ENCODE measurements at places on chromosomes 5 and 9.

DNA sequence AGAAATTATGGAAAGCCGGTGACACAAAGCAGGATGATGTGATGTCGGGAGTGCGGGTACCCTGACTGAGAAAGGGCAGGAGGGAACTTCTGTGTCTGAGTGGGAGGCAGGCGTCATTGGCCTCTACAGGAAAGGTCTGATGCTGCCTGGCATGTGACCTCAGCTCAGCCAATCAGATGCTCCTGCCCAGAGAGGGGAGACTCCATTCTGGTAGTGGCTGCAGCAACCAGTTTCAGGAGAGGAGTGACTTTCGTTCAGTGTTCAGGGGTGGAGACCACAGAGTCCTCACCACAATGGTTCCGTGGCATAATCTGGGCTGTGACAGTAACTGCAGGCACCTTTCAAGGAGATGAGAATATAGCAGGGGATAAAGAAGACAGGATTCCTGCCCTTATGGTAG is 6.7 kb upstream of the SFXN1 start:
- peak; percentile 67 for DNase-seq

- no peak for DNase-seq
Observed at GRCh38 chr9:133694686-133695085, 43.5 kb downstream of the SARDH start.

- no peak for DNase-seq
Observed at GRCh38 chr9:111842313-111842712, 47.6 kb upstream of the SHOC1 start.

- DNase-seq, result no peak
Observed at GRCh38 chr5:172730222-172730621, 40.8 kb downstream of the DUSP1 start.

DNA sequence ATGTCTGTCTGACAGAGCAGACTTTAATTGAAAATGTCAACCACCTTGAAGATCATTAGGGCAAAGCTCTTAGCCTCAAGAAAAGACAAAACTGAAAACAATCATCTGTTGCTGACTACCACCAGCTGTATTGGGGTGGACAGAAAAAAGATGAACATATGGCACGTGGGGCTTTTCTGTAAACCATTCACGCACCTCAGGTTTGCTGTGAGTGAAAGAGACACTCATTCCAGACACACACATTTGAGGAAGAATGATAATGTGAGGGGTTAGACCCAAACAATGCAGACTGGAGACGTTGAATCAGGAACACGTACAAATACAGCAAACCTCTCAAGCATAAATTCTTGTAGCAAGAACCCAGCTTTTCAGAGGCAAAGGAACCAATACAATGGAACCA is 158.7 kb downstream of the EBF1 start:
- DNase-seq, result no peak

DNA sequence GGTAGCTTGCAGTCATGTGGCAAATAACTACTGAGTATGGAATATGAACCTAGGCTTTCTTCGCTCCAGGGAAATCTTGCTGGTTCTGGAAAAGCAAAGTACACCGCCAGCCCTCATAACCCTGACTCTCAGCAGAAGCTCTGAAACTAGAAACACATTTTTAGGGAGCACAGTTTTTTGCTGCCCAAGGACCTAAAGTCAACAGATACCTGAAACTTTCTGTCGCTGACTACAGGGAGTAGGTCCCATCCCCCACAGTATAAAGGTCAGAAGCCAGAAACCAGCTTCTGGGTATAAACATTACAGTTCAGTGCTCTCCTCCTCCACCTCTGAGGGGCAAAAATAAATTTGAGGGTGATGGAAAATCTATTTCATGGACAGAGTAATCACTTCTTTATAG is 3.0 kb downstream of the ATOX1 start:
- no peak for DNase-seq

DNA sequence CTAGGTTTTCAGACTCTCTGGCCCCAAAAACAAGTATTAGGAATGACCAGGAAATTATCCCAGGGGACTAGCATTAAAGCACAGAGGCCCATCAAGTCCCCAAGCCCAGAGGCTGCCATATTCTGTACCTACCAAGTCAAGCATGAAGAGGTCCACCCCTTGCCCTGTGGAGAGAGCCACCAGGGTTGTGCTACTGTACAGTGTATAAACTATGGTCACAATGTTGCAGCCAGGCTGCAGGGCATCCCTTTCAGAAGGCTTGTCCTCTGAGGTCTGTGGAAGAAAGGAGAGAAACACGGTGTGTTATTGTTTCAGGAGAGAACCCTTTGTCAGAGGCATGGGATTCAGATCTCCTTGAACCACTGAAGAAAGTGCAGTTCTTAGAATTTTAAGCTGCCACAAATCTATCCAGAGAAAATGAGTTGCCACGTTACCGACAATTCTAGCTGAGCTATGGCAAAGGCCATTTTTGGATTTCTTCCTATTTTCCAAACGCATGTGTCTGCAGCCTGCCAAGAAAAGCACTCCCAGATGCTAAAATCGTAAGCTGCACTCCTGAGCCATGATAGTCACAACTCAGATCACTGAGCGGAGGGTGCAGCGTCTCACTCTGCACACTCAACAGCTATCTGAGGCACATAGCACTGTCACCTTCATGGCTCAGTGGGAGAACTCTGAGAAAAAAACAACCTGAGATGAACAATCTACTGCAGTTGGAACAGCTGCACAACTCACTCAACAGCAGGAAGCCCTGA is 45.5 kb upstream of the SPATA31E1 start:
- DNase-seq, result no peak

DNA sequence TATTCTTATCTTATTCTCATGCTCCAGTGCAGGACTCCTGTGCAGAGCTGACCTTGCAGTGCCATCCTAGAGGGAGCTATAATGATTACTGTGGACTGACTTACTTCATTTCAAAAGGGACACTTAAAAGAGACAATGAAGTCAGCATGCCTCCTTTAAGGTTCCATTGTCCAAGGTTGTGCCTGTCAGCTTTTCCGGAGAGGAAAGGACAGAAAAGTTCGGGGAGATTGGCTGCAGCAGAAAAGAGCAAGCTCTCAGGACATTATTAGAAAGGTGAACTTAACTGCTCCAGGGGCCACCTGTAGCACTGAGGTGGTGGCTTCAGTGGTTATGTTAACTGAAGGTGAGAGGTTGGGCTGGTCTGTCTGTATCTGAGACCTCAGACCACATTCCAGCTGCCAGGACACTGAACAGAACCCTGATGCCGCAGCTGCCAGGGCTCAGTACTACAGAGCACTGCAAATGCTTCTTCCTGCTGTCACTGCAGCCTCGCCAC is 112.9 kb downstream of the ST8SIA4 start:
- no peak for DNase-seq

- no peak for DNase-seq
Observed at GRCh38 chr9:90774682-90775081, 26.9 kb upstream of the SYK start.

DNA sequence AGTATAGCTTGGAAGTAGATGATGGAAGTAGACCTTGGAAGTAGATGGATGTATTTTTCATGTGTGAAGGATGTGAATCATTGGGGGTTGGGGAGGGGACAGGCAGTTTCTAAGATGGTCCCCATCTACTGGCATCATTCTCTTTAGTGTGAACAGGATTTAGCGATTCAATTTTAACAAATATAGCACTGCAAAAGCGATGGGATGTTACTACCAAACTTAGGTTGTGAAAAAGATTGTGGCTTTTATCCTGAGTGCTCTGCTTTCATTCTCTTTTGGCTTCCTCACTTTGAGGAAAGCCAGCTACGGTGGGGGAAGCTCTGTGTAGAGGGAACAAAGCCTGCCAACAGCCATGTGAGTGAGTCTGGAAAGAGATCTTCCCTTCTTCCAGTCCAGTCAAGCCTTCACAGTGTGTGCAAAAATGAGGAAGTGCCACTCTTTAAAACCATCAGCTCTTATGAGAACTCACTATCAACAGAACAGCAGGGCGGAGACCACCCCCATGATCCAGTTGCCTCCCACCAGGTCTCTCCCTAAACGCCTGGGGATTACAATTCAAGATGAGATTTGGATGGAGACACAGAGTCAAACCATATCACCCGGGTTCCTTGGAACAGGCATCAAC is 441.4 kb downstream of the SH3GL2 start:
- no peak for DNase-seq

GRCh38 chr5:122081541-122081940 is 3.5 kb upstream of the LOX start:
- no peak for DNase-seq

GRCh38 chr9:84226126-84226525 is 114.4 kb downstream of the SLC28A3 start:
- no peak for DNase-seq

DNA sequence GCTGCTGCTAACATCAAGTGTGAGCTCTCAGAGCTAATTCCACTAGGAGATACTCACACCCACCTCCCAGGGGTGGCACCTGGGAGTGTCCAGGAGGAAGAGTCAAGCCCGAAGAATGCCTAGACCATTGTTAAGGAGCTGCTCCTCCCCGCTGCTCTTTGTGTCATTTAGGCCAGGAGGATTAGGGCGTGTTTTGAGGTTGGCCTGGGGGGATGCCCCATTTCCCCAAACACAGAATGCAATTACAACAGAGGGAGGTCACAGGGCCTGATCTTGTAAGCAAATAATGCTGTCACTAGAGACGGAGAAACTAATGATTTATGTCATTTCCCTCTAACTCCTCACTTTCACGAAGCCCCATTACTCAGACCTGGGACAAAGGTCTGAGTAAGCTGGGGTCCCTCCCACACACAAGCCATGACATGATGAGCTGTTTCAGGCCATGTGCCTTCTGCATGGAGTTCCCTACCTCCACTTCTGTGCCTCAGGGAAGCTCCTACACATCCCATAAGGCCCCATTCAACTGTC is 312.5 kb downstream of the ACTL7B start:
- no peak for DNase-seq

DNA sequence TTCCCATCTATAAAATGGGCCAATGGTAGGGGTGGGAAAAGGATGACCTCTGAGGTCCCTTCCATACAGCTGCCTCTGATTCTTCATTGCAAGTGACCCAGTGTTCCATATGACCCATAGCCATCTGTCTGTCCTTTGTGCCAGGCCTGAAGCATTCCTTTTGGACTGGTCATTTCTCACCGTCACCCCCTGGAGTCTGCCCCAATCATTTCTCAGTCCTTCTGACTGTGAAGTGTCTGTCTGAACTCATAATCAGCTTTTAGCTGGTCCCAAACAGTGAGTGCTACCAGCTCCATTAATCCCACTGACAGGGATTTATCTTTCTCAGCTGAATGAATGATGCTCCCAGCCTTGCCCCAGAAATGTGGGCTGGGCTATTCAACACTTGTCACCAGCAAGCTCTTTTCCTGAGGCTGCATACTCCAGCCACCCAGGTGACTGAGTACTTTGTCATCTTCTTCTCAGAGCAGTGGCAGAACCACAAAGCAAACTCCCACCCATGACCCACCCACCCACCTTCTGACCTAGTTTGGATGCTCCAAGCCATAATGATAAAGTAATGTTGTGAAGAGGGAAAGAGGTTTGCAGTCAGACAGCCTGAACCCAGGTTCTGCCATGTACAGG is 37.4 kb downstream of the KCNIP1 start:
- no peak for DNase-seq

GRCh38 chr5:135850231-135850630 is 15.8 kb downstream of the SLC25A48 start:
- DNase-seq, result no peak

GRCh38 chr9:114187827-114188226 is 32.5 kb downstream of the COL27A1 start:
- DNase-seq, result no peak

- DNase-seq, result no peak
Observed at GRCh38 chr9:126001581-126002225, 254.5 kb downstream of the PBX3 start.

DNA sequence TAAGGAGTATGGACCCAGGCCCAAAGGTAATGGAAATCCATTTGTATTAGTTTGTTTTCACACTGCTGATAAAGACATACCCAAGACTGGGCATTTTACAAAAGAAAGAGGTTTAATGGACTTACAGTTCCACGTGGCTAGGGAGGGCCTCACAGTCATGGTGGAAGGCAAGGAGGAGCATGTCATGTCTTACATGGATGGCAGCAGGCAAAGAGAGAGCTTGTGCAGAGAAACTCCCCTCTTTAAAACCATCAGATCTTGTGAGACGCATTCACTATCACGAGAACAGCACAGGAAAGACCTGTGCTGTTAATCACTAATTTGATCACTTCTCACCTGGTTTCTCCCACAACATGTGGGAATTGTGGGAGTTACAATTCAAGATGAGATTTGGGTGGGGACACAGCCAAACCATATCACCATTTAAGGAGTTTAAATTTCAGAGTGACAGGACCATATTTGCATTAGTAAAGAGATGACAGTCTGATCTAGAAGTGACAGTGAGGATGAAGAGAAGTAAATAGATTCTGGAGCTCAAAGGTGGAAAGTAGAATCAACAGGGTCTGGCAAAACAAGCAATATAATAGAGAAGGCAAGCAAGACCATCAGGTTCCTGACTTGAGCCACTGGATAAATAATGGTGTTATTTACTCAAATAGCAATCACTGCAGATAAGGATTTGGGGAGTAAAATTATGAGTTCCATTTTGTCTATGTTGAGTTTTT is 7.5 kb upstream of the FAM169A start:
- no peak for DNase-seq

DNA sequence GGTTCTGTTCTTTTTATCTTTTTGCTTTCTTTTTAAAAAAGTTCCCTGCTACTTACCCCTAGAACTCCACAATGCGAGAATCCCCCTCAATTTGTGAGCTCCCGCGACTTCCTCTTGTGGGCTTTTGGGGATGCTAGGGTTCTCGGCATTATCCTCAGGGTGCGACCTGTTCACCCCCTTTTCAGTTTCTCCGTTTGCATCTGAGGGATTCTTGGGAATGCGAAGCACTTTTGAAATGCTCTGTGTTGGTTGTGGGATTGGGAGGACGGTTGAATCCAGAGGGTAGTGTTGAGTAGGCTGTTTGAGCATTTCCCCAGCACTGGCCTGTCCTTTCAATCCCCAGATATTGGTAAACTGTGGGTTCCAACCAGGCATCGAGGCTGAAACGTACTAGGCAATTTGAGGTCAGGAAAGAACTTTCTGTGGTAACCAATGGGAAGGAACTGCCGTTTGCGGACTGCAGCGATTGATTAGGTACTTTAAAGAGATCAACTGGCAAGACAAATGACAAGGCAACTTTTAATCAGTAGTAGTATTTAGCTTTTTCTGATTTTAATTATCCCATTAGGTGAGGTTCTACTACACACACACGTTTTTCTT is 415 bp downstream of the XRCC4 start:
- peak; percentile 10 for DNase-seq

DNA sequence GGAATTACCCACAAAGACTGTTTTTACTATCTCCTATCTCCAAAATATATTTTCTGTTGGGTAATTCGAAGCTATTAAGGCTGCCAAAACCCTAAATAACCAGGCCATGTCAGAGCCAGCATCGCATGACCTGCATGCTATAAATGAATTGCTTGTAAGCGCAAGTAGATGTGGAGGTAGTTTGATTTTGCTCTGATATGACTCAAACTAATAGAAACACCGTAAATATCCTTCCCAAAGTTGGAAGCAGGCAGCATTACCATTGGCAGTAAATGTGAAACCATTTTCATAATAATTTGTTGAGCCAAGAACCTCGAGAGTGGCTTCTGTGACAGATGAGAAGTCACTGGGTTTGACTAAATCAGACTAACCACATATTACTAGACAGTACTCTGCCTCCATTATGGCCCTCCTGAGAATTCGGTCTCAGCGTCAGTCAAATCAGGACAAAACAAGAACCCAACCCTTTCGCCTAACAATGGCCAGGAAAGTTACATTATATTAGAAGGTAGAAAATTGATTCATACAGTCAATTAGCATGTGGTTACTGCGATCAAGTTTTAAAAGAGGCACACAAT is 289.8 kb downstream of the SPOCK1 start:
- DNase-seq, result no peak

GRCh38 chr5:90144625-90145327 is 264.8 kb downstream of the CETN3 start:
- no peak for DNase-seq

Data from activated T-cell treated with anti-CD3 and anti-CD28 coated beads, Interleukin-2, amount 50 U/mL, for 72 hours (primary cell).